Fibroblast of skin of right quadriceps (primary cell): ENCODE measurements at places on chromosomes 2 and 18.

DNA sequence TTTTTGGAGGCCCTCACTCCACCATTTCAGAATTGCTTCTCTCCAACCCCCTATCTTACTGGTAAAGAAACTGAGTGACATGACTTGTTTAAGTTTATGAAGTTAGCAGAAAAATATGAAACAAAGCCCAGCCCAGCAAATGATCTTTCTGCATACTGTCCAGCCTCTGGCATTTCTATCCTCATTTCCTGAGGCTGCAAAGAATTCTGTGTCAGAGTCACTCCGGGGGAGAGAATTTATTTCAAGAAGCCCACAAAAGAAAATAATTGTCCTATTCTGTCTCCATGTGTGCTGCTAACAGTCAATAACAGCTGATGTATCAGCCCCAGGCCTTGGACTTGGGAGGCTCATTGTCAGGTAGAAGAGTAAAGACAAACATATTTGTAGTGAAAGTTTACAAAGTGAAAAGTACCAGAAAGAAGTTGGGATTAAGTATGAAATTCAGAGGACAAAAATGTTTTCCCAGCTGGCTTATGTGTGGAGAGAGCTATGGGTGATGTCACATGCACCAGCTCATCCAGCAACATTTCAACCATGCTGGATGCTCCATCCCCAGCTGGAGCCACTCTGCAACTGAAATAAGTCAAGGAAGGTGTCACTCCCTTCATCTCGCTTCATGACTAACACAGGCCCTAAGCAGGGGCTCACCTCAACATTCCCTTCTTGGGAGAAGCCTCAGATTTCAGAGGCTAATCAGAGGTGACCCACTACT is 42.3 kb downstream of the TRABD2A start:
- DNase-seq = peak; percentile 13

- DNase-seq = no peak
These were observed 10.3 kb downstream of the SDC1 start for GRCh38 chr2:20214566-20215182.

DNA sequence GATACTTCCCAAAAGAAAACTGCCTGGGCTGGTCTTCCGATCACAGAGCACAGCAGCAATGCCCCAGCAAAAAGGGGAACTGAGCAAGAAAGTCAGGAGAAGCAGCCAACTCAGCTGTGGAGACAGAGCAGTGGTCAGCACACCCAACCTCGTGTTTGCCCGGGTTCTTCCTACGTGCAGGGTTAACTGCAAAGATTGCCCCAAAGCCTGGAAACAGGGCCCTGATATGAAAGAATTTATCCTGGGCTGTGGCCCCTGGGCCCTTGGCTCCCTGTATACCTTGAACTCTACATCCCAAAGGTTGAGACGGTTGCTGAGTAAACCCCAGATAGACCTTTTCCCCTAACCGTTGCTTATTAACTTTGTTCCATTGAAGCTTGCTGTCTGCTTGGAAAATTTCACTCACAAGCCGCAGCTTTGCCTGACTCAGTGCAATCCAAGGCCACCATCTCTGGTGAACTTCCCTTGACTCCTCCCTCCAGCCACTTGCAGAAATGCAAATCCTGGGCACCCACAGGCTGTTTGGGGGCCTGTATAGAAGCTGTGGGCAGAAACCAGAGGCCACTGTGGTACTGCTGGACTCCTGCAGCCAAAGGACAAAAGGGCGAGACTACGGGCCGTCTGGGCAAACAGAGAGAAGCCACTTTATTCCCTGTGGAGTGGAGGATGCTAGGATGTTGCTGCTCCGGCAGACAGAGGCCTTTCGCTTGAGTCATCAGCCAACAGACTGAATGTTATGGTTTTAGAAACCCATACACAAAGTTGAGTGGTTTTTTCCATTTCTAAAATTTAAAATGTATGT is 18.2 kb downstream of the NRP2 start:
- DNase-seq = peak; percentile 87

GRCh38 chr2:119668546-119668945 is 10.5 kb upstream of the TMEM177 start:
- no peak for DNase-seq

DNA sequence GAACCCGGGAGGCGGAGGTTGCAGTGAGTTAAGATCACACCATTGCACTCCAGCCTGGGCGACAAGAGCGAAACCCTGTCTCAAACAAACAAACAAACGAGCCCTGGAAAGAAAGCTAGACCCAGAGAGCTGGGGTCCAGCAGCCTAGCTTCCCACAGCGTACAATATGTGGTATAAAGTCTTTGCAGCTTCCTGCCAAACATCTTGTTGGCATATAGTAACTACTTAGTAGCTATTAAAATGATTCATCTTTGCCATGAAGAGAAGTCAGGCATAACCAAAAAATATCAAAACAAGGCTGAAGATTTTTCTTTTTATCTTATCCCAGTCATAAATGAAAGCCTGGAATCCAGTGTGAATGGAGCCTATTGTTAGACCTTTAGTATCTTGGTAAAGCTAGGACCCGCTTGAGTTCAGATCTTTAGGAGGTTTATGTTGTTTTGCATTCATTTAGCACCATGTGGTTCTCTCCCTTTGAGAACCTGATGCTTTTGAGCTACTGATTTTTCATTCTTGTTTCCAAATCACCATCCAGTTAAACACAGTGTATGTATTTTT is 139.7 kb upstream of the NOSTRIN start:
- DNase-seq = no peak

DNA sequence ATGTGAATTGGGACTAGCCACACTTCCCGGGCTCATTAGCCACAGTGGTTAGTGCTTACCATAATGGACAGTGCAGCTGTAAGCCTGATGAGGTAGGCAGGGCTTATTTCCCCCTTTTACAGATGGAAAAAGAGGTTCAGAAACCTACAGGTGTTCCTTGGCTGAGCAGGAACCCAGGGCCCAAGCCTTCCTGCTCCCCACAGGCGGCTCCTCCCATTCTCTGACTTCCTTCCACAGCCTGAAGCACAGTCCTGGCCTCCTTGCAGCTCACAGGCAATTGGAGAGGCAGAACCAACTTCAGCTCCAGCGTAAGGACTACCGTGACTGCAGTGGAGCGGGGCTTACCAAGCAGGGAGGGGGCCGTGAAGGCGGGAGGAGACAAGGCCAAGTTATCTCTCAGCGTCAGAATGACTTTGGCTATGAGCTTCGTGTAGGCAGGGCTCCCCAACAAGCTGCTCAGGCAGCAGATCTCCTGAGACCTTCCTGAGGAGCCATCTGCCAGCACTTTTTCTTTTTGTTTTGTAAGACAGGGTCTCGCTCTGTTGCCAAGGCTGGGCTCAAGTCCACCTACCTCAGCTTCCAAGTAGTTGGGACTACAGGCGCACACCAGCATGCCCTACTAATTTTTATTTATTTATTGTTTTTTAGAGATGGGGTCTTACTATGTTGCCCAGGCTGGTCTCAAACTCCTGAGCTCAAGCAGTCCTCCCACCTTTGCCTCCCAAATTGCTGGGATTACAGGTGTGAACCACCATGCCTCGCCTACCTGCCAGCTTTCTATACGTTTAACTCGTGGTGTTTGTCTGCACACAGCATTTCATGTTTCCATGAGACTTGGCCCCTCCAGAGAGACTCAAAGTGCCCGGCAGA is 34.2 kb upstream of the NT5DC4 start:
- DNase-seq = no peak

GRCh38 chr2:120749506-120750431 is 14.1 kb downstream of the GLI2 start:
- peak; percentile 96 for DNase-seq

DNA sequence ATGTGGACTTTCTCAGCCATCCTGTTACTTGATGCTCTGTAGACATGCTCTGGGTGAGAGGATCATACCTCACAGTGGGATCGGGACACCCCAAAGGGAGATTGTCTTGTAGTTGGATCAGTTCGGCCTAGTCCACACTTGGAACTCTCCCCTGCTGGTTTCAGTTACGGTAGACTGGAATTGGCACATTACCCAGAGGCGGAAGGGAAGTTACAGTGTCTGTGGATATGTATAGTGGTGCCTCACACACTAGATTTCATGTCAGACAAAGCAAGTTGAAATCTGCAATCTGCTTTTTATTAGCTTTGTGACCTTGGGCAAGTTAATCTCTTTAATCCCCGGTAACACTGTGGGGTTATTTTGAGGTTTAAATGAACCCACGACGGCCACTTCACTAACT is 16.2 kb upstream of the CTAGE1 start:
- DNase-seq = peak; percentile 73

DNA sequence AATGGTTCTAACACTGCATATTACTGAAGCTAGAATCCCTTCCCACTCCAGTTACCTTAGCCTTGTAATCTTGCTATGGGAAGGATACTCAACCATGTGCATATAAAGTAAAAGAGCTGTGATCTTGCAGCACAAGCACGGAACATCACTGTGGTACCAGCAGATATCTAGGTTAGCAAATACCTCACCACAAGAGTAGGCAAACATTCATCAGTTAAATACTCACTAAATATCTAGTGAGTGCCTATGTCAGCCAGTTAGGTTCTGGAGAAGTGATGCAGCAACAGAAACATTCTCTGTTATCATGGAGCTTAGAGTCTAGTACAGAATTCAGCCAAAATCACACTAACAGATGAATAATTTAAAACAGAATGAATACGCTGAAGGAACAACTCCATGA is 349.6 kb upstream of the UBE2E3 start:
- DNase-seq = no peak

DNA sequence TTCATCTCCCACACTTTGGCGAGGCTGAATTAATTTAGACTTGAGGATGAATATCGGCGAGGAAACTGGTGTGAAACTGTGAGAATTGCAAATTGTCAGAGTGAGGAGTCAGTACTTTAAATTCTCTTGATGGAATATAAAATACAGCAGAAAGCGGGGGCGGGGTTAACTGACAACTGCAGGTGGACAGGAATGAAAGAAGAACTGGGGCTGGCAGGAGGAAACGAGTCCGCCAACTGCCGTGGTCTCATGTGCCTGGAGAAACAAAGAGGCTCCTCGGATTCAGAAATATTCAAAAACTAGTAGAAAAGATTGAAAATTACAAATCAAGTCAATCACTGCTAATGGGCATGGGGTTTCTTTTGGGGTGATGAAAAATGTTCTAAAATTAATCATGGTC is 44.3 kb downstream of the MOGAT1 start:
- no peak for DNase-seq

- DNase-seq = no peak
These were observed 128.1 kb upstream of the MYCN start for GRCh38 chr2:15812187-15812780.

DNA sequence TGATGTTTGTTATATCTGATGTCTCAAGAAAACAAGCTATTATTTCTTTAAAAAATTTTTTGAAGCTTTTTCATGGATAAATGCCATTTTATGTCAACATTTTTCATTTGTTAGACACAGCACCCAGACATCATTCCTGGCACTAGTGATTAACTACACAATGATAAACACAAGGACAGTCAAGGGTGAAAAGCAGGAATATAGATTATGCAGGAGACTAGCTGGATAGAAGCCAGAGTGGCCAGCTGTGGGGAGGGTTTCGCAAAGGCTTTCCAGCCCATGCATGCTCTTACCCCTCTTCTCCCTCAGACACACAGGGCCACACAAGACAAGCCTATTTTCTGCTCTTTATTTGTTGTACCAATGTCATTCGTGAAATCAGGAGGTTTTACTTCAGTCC is 127.1 kb upstream of the TTC39C start:
- DNase-seq = peak; percentile 9

DNA sequence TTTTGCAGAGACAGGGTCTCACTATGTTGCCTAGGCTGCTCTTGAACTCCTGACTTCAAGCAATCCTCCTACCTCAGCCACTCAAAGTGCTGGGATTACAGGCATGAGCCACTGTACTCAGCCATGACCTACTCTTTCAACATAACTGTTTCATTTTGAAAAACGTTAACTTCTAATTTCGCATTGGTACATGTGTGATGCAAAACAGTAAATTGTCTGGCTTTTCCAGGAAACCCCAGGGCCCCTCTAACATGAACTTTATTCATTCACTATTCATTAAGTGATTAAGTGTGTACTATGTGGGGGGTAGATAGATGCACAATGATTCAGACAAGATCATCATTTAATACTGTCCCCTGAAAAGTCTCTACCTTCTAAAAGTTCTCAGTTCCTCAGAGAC is 364.9 kb downstream of the SS18 start:
- DNase-seq = peak; percentile 45

DNA sequence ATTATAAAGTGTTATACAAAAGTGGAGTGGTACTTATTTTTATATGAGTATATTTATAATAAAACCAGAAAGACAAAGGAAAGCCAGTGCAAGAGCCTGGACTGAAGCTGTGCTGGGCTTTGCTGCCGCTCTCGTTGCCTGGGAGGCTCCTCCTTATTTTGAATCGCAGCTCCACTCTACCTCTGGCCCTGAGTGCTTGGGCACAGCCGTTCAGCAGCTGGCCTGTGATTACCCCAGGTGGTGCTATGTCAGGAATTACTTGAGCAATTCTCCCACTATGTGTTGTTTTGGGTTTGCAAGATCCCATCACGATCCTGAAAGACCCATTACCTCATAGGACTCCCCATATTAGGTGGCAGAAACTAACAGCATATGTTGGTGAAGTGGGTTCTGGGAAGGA is 53.0 kb upstream of the LCLAT1 start:
- no peak for DNase-seq

- DNase-seq = no peak
These were observed 60.8 kb upstream of the DNMT3A start for GRCh38 chr2:25402477-25402876.

- DNase-seq = peak; percentile 49
These were observed 14.7 kb upstream of the MRPL33 start for GRCh38 chr2:27756544-27757498.

GRCh38 chr2:6139142-6139541 is 447.0 kb downstream of the SOX11 start:
- DNase-seq = no peak

GRCh38 chr18:57666818-57667497 is 45.3 kb upstream of the NARS1 start:
- peak; percentile 73 for DNase-seq

- no peak for DNase-seq
These were observed 3.2 kb downstream of the CFLAR start for GRCh38 chr2:201118961-201119854.

DNA sequence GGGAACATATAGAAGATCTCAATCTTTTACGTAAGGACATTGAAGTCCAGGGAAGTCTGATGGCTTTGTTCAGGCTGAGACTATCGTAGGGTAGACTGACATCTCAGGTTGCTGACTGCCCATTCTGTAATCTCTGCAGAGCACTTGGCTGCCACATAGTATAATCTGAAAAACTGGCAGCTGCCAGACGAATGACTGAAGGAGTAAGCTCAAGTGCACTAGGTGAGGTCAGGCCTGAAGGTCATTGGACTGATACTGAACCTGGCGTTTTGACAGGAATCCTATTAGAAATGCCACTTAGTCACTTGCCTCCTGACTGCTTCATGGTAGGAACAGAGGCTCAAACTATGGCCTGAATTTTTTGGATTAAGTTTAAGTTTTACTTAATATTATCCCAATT is 23.5 kb downstream of the GPD2 start:
- DNase-seq = no peak

- DNase-seq = peak; percentile 4
These were observed 114.8 kb upstream of the PTPRM start for GRCh38 chr18:7452331-7452730.

GRCh38 chr2:9089831-9090230 is 86.3 kb upstream of the MBOAT2 start:
- peak; percentile 47 for DNase-seq
